Stimulated activated CD4-positive, alpha-beta T cell treated with anti-CD3 and anti-CD28 coated beads, TNF-alpha, amount 100 ng/mL, for 24 hours (primary cell): ENCODE measurements at places on chromosomes 13 and 19.
A peak's percentile ranks its signal among the peaks of the same experiment; 100 is the strongest.

GRCh38 chr19:50926144-50926543 is 14.9 kb upstream of the KLK4 start:
- DNase-seq: no peak

- no peak for DNase-seq
These were observed 72.2 kb downstream of the CEBPG start for GRCh38 chr19:33445442-33446329.

DNA sequence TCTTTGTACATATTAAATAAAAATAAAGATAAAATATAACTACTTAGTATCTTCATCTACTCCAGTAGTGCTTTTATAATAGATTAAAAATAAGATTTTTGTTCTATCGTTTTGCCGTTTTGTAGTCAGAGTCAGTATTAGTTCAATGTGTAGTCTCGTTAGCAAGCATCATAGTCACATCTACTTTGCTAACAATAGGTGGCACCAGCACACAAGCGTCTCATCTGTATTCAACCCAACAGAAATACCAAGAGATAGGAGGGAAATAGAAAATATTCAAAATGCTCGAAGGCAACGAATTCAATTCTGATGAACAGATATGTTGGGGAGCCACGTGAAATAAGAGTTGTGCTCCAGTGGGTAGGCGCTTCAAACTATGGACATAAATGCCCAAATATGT is 21.4 kb upstream of the MICU2 start:
- DNase-seq: no peak

- no peak for DNase-seq
These were observed 27.6 kb downstream of the CSNK1G2 start for GRCh38 chr19:1968279-1969175.

DNA sequence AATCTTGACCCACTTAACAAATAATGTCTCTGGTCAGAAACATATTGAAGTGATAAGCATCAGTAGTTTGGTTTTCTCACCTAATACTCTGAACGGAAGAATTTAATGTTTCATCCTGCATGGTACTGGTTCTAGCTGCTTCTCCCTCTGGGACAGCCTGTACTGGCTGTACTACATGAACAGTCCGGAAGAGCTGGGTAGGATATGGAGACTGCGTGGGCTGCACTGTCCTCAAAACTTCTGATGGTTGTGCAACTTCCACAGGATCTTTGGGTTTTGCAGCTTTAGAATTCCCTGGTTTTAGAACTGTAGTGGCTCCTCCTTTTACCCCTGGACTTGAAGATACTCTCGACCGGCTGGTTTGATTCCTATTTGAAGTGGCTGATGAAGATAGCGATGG is 78.3 kb downstream of the ELF1 start:
- DNase-seq: no peak

DNA sequence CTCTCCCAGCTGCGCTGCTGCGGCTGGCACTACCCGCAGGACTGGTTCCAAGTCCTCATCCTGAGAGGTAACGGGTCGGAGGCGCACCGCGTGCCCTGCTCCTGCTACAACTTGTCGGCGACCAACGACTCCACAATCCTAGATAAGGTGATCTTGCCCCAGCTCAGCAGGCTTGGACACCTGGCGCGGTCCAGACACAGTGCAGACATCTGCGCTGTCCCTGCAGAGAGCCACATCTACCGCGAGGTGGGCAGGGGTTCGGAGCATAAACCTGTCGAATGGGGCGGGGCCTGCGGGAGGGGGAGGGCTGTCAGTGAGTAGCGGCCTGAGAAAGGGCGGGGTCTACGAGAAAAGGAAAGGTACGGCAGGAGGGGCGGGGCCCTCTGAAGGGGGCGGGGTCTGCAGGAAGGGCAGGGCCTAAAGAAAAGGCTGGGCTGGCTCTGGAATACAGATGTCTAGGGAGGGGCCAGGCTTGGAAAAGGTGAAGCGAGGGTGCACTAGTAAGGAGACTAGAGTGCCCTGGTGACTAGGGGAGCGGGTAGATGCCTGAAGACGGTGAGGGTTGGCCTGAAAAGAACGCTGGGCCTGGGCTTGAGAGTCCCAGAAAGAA is 3.6 kb downstream of the CD37 start:
- DNase-seq: peak; percentile 44

DNA sequence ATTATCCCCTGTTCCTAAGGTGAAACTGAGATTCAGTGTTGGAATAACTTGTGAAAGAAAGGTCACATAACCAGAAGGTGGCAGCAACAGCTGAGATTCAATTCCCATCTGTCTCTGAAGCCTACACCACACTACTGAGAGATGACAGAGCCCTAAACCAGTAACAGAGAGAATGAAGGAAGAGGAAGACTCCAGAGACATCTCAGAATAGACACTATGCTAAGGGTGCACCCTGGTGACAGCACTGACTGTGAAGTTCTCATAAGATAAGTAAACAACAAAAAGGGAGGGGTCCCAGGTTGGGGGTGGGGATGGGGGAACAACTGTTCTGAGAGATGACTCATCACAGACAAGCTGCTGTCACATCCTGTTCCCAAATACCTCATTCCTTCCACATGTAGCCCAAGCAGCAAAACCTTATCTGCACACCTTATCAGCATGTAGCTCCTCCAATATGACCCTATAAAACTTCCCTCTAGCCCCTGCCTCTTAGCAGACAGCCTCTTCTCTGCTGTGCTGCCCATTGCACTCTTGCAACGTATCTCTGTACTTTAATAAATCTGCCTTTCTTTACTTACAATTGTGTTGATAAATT is 46.5 kb downstream of the UTP14C start:
- DNase-seq: peak; percentile 12

DNA sequence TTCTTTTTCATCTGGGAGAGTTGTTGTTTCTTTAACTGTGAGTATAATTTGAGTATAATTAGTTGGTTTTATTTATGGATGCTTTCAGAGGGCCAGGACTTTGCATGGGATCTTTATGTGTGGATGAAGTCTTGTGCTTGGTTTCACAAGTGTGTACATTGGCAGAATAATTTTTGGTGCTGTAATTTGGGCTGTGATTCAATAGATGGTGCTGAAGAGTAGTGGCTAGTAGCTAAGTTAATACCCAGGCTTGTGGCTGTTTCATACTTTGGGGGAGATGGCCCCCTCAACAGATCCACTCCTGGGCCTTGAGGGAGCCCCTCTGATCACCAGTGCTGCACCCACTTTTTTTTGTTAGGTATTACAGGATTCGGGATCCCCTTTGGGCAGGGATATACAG is 1142.4 kb downstream of the SLITRK1 start:
- DNase-seq: no peak

DNA sequence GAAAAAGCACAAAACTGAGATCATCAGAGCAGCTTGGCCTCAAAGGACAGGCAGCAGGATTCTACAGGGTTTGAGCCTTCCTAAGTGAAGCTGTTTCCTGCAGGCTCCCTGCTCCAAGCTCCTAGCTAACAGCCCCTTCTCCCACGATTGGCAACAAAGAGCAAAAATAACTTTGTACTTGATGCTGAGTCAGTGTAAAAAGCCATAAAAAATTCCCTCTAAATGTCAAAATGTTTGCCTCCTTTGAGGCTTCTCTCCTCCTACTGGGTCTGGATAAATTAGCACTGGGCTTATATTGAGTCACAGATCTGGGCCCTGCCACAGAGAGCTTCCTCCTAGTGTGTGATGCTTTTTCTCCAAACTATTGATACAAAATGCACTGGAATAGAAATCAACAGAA is 153.3 kb downstream of the TNFRSF19 start:
- DNase-seq: no peak

- no peak for DNase-seq
These were observed 215.7 kb downstream of the ATP8A2 start for GRCh38 chr13:25587326-25587980.

GRCh38 chr19:41886761-41887710 is 4.1 kb downstream of the ARHGEF1 start:
- no peak for DNase-seq

- DNase-seq: peak; percentile 38
These were observed 66.3 kb downstream of the MAP4K1 start for GRCh38 chr19:38551450-38551813.

- DNase-seq: no peak
These were observed 49.1 kb downstream of the NFIX start for GRCh38 chr19:13044231-13044836.

GRCh38 chr13:98405107-98405571 is 171.8 kb downstream of the STK24 start:
- DNase-seq: no peak

DNA sequence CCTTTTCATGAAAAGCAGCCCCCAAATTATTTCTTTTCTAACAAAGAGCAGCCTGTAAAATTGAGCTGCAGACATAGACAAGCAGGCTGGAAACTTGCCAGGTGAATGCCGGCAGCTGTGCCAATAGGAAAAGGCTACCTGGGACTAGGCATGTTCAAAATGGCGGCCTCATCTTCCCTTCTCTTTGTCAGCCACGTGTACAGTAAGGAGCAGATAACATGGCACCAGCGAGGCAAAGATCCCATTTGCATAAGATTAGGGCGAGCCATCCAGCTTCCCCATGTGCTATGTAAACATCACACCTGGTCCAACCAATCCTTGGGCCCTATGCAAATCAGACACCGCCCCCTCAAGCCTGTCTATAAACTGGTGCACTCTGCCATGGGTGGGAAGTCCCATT is 31.2 kb upstream of the CACNA1A start:
- no peak for DNase-seq

DNA sequence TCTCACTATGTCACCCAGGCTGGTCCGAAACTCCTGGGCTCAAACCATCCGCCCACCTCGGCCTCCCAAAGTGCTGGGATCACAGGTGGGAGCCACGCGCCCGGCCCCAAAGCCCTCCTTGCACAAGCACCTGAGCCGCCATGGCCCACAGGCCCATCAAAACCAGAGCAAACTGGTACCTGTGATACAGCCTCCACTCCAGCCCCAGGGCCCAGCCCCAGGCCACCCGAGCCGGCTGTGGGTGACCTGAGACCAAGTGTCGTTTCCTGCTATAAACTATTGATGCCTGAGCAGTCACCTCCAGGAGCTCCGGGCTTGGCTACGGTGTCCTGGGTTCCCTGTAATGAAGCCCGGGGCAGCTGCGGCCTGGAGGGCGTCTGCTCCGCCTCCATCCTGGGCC is 9.7 kb upstream of the PTBP1 start:
- DNase-seq: no peak

DNA sequence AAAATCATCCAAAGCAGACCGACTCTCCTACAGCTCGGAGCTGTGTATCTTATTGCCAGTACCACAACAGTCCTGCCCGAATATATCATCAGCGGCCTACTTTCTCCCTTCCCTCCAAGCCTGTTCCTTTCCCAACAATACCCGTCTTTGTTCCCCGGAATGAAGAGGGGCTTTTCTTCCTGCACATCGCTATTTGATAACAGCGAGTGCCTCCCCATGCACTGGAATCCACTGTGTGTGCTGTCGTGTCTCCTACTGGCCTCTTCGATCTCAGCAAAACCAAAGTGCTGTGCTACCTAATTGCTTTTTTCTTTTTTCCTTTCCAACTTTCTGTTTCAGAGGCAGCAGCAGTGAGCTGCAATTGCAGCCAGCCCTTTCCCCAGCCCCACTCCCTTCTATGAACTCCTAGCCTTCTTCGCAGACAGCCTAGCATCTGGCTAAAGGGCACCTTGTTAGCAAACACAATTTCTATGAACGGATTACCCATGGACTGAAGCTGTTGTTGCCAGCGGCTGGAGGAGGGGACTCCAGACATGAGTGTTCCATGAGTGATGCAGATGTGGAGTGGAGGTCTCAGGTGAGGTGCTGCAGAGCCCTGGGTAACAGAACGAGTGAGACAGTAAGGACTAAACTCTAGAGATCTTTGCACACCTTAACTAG is 43.4 kb downstream of the EFNB2 start:
- DNase-seq: no peak

DNA sequence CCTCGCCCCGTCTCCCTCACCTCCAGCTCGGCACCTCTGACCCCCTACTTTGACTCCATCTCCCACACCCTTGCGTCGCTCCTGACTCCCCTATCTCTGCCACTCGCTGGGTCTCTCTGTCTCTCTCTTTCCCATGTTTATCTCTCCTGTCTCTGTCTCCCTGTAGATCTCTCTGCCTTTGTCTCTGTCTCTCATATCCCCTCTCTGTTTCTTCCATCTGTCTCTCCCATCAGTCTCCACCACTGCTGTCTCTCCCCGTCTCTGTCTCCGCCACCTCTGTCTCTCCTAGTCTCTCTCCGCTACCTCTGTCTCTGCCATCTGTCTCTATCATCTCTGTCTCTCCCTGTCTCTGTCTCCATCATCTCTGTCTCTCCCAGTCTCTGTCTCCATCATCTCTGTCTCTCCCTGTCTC is 12.4 kb upstream of the BBC3 start:
- DNase-seq: no peak

DNA sequence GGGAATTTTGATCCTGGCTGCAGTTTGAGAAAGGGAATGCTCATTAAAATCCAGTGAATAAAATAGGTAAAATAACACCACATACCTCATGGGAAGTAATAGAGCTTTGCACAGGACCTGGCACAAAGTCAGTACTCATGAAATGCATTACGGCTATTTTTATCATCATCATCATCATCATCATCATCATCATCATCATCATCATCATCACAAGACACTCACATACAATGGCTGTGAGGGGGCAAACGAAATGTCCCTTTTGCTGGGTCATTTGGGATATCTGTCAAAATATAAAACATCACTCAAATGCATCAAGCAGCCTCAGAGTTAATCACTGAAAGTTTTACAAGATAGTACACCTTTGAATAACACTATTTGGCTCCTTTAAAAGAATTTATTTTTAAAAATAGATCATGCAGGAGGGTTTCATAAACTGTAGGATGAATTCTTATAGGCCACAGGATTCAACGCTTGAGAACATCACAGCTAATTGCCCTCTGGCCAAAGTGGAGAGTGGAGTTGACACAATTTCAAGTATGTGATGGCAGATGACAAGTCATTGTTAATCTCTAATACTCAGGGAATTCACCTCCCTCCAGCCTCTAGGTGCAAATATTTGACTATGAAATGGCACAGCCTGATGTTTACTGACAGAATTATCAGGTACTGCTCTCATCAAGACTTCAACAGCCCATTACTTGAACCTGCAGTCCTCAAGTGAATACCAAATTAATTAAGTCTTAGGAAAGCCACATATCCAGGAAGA is 14.2 kb upstream of the ZNF599 start:
- no peak for DNase-seq

DNA sequence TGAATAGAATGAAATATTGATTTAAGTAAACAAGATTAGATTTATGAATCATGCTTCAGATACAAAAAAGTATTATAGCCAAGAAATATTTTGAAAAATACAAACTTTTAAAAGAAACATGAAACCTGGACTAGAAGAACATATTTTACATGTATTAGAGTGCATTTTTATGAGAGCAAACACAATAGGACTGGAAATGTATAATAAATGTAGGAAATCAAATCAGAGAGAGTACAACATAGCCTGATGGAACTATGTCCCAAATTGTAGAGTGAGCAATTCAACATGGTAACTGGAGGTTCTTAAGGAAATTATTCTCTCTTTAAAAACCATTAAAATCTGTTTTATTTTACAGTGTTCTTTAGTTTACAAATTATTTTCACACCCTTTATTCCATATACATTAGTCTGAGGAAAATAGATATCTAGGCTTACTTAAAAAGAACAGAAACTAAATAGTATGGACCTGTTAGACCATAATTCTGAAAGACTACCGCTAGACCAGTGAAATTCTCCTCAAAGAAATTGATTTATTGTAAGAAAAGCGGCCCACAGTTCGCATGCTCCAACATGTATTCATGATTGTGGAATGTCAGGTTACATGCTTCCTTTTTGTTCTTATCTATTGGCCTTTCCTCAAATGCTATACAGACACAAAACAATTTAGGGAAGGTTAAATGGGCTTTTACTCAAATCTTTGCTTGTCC is 1526.5 kb upstream of the SLC10A2 start:
- no peak for DNase-seq
